Cardiac ventricle fibroblast (primary cell): ENCODE measurements at places on chromosomes 7 and 10. TPM values are rescaled to one million over a fixed set of nuclear protein-coding genes. Genes with fewer than 3 reads are reported as not detected.

BUB3 gene
- total RNA-seq: 77.4 and 81.2 TPM in 2 replicates

CALML3 gene
- not detected in 2 replicates for total RNA-seq

AKR1D1 gene
- not detected in 2 replicates for total RNA-seq

AGAP3 gene
- 23.6 and 25.4 TPM in 2 replicates for total RNA-seq

GDF2 gene
- total RNA-seq: not detected in 2 replicates

SYCE1 gene
- total RNA-seq: 0.05 TPM in 1 of 2 replicates, not detected in the other

ZNF853 gene
- total RNA-seq: 0.73 and 1.1 TPM in 2 replicates
